ENCODE measurements at places on chromosomes 2 and 18. TPM values are rescaled to one million over a fixed set of nuclear protein-coding genes. Genes with fewer than 3 reads are reported as not detected.

Gene SCN7A
- total RNA-seq = 1.8 TPM

Gene CD302
- total RNA-seq = 4.2 TPM

Gene SNTG2
- 1.1 TPM for total RNA-seq

Gene RNF103
- total RNA-seq = 21.2 TPM

Gene ARHGEF33
- 1.5 TPM for total RNA-seq

Gene C2orf81
- total RNA-seq = 10.4 TPM

Gene CEBPZOS
- not detected for total RNA-seq

Gene FAP
- 27.3 TPM for total RNA-seq

Gene HOXD10
- 0.19 TPM for total RNA-seq

Gene LONRF2
- 8.9 TPM for total RNA-seq

Gene LIMS4
- 1.0 TPM for total RNA-seq

GRCh38 chr18:68817584-68817983 lies 19.7 kb downstream of the CCDC102B start:
- DNase-seq = no peak

GRCh38 chr2:101007415-101008345 lies 5.6 kb downstream of the RPL31 start:
- DNase-seq = no peak

GRCh38 chr2:108538000-108538625 lies 3.8 kb downstream of the LIMS1 start:
- DNase-seq = no peak

GRCh38 chr18:55380589-55380988 lies 207.4 kb downstream of the TCF4 start:
- DNase-seq = no peak

GRCh38 chr2:204205538-204205937 lies 269.0 kb downstream of the ICOS start:
- no peak for DNase-seq

DNA sequence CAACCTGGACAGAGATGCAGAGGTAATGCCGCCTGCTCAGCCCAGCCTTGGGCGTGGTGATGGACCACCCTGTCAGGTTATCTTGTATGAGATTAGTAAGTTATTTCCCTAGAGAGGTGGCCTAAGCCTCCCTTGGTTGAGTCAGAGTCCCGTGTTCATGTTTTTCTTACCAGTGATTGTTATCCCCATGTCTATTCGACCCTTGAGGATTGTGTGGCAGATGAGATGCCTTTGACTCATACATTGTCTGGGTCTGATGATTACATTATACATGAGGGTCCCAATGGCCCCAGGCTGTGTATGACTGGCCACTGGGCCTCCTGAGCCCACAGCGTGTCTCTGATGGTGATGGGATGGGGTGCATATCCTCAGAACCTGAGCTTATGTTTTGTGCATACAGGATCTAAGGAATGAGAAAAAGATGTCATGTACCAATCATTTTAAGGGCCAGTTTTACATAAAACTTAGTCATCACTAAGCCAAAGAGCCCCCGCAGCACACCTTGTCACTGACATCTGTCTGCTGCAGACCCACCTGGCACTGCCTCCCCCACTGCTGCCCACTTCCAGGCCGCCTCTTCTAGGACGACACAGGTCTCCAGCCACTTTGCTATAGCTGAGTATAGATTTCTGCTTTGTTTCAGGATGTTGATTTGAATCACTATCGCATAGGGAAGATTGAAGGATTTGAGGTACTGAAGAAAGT lies 7.7 kb downstream of the PPP1R7 start:
- no peak for DNase-seq

- DNase-seq = no peak
Observed at GRCh38 chr18:33135951-33136660, 304.4 kb downstream of the CCDC178 start.

- DNase-seq = no peak
Observed at GRCh38 chr2:160477032-160477431, 16.6 kb downstream of the RBMS1 start.

DNA sequence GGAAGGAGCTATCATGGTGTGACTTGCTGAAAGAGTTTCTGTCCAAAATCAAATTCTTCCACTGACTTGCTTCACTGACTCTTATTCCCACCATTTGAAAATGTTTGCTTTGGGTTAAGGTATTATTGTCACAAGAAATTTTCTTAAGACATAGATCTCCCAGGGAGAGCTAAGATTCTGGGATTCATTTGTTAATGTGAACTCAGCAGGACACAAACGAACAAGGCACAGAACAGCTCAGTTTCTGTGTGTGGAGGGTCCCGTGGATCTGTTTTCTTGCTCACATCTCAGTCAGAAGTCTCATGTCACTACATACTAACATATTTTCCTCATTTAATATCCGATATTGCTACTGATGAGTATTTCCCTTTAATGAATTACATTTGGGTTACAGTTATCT lies 8.2 kb upstream of the HNRNPA3 start:
- no peak for DNase-seq

DNA sequence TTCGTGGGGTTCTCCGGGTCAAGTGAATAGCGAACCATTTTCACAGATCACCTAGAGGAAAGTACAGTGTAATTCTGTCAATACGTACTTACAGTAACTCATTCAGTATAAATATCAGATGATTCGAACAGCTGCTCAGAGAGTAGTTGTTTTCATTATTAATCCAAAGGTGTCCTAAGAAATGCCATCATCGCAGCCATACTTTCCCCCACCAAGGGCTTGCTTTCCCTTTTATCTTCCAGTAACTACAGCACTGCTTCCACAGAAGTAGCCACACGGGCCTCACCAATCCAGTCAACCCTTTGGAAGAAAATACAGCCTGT lies 4.5 kb upstream of the C18orf32 start:
- no peak for DNase-seq

DNA sequence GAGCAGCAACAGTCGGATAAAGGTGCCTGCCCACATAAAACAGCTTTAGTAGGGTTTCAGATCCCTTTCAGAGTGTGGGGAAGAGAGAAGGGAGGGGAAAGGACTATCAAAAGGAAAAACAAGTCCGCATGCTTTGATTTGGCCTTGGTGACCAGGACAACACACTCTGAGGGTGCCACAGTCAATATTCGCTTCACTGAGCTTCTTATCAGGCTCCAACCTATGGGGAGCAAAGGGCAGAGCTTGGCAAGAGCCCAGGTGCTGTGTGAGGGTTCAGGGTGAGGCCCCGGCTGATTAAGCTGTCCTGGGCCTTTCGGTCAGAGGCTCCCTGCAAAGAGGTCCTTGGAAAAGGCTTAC lies 237.4 kb upstream of the SMAD2 start:
- no peak for DNase-seq

DNA sequence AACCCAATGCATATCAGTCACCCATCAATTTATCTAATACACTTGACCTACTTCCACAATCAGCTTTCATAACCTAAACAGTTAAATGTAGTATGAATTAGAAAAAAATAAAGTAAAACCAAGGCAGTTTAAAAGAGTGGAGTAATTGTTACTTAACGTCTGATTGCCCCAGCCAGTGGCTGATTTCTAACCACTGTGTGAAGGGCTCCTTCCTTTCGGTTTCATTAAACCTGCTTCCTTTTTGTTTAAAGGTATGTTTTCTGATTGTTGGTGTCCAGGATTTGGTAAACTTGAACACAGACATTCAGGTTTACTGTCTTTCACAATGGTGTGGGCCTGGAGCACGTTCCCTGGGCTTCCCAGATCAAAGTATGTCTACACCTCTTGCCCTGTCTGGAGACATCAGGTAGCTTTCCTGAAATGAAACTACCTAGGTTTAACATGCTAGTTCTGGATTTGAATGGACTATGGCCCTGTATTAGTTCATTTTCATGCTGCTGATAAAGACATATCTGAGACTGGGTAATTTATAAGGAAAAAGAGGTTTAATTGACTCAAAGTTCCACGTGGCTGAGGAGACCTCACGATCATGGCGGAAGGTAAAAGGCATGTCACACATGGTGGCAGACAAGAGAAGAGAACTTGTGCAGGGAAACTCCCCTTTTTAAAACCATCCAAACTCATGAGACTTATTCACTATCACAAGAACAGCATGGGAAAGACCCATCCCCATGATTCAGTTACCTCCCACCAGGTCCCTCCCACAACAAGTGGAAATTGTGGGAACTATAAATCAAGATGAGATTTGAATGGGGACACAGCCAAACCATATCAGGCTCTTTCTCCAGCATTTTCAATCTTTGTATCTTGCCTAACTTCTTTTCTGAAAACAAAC lies 605.2 kb upstream of the ID2 start:
- DNase-seq = no peak

DNA sequence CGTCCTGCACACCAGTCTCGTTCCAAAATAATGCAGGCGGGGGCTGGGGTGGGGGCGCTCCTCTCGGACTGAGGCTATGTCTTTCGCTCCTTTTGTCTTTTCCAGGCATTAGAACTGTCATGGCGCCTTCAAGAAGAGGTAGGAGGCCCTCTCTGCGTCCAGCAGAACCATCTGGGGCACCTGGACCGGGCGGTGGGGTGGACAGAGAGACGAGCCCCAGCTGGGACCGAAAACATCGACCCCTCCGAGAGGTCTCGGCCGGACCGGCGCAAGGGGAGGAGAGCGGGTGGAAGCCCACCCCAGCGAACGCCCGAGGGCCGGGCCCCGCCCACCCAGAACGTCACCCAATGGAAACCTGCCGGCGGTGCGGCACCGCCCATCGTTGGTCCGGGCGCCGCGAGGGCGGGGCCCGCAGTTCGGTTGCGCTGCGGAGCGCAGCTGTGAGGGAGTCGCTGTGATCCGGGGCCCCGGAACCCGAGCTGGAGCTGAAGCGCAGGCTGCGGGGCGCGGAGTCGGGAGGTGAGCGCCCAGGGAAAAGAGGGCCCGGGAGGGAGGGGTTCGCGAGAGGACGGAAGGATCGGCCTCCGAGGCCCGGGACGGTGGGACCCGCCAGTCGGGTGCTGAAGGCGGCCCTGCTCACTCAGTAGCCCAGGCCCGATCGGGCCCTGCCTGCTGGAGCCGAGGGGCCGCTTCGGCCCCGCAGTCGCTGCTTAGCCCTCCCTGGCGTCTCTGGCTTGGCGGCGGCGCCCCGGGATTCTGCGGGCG lies at the start of gene NRBP1:
NRBP1 (plus strand) TSS at position 419 of the 765 bp plus-strand sequence. CDS start 4,643 bp downstream, outside the sequence.
- DNase-seq = peak; percentile 92

GRCh38 chr2:203804764-203805485 lies 62.6 kb upstream of the CTLA4 start:
- no peak for DNase-seq

GRCh38 chr18:79479761-79480161 lies 84.0 kb downstream of the NFATC1 start:
- no peak for DNase-seq

DNA sequence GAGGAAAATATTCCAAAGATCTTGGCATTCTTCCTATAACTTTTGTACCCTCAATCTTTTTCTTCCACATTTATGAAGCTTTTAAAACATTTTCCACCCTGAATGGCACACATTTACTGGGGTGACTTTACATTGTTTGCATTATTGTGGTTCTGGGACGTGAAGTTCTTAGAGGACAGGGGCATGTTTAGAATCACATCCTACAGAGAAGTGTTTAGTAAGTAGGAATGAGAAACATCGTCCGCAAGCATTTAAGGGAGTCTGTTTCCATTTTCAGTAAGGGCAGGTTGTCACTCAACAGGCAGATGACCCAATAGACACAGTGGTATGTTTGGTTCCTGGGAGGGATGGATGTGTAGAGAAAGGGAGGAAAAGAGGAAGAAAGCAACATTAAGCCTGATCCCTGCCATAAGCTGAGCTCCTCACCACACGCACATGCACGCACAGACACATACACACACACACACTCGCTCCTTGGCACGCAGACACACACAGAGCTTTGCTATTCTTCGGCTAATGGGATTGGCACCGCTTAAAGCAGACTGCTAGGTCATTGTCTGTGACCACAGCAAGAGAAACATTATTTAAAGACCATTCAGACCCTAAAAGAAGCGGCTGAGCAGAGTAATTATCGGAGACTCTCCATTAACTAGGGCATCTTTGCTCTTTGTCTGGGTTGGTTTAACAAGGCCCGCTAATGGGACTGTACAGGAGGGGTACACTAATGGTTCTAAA lies 14.2 kb upstream of the PLEKHM3 start:
- DNase-seq = no peak

- DNase-seq = no peak
Observed at GRCh38 chr18:68431111-68431921, 283.6 kb downstream of the TMX3 start.

GRCh38 chr2:136310797-136311603 lies 193.1 kb upstream of the CXCR4 start:
- no peak for DNase-seq

DNA sequence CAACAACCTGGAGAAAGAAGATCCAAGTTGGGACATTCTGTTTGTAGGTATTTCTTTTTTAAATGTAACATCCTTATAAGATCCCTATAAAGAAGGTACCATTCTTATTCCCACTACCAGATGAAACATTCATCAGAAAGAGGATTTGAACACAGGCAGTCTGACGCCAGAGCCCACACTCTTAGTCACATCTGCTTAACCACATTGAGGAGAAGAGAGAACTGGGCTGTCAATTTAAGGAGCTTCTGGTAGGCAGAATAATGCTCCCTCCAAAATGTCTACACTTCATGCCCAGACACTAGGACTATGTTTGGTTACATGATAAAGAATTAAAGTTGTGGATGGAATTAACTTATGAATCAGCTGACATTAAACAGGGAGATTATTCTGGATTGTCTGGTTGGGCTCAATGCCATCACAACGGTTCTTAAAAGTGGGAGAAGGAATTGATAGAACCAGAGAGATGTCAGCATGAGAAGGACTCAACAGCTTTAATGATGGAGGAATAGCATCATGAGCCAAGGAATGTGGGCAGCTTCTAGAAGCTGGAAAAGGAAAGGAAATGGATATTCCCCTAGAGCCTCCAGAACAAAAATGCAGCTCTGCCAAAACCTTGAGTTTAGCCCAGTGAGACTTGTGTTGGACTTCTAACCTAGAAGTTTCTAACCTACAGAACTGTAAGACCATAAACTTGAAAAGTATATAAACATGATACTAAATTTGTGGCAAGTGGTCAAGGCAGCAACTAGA lies 82.2 kb downstream of the KLF7 start:
- DNase-seq = no peak

DNA sequence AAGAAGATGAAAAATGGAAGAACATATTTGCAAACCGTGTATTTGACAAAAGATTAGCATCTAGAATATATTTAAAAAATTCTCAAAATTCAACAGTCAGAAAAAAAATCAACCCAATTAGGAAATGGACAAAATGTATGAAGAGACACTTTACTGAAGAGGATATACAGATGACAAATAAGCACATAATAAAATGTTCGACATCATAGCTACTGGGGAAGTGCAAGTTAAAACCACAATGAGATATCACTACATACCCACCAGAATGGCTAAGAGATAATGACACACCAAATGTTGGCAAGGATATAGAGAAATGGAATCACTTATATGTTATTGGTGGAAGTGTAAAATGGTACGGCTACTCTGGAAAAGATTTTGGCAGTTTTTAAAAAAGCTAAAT lies 11.7 kb upstream of the NUP35 start:
- no peak for DNase-seq

- DNase-seq = no peak
Observed at GRCh38 chr18:36391426-36392145, 94.1 kb downstream of the FHOD3 start.

GRCh38 chr2:11656671-11657101 lies 13.3 kb downstream of the NTSR2 start:
- peak; percentile 67 for DNase-seq

Measured in type B pancreatic cell (in vitro differentiated cells).